NCI-H524 (cell line): ENCODE measurements at places on chromosomes 2 and 18.

DNA sequence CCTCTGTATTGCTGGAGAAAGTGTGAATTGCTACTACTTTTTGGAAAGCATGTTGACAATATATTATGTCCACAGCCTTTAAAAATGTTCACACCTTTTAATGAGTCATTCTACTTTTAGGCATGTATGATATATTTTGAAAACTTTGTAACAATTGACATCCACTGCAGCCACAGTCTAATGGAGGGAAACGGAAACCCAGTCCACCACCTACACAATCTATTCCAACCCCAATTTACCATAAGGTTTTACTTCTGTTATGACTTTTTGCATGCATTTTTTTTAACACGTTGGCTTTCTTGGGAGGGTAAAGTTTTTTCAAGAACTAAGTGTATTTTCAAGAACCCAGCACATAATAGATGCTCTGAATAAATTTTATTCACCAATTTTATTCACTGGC is 38.5 kb upstream of the ATP8B1 start:
- no peak for DNase-seq

DNA sequence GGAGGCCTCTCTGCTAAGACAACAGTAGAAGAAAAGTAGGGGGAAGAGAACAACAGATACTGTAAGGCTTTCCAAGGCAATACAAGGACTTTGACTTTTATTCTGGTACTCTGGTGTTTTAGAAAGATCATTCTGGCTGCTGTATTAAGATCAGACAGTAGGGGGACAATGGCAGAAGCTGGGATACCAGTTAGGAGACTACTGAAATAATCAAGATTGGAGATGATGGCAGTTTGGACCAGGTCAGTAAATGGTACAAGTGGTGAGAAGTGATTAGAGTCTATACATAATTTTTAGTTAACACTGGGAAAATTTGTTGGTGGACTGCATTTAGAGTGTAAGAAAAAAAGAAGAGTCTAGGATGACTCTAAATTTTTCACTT is 139.7 kb downstream of the ROCK1 start:
- DNase-seq = no peak

DNA sequence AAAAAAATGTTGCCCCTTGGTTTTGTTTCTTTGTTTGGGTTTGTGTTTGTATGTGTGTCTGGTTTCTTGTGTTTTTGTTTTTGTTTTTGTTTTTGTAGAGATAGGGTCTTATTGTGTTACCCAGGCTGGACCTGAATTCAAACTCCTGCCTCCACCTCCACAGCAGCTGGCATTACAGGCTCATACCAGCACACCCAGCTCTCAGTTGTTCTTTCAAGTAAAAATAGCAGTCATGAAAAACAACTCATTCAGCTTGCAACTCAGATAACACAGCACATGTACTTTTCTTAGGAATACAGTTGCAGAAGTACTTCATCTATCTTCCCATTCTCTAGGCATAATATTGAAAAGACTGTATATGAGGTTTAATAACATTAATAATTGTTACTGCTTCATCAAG is 37.0 kb downstream of the ZC3H8 start:
- no peak for DNase-seq

- DNase-seq = no peak
Observed at GRCh38 chr2:26540961-26541360, 63.0 kb upstream of the OTOF start.

- no peak for DNase-seq
Observed at GRCh38 chr2:14628901-14629300, 3.6 kb upstream of the LRATD1 start.

- peak; percentile 13 for DNase-seq
Observed at GRCh38 chr2:177334940-177335543, 57.5 kb upstream of the AGPS start.

GRCh38 chr2:3636586-3637310 is 21.3 kb upstream of the ALLC start:
- no peak for DNase-seq

DNA sequence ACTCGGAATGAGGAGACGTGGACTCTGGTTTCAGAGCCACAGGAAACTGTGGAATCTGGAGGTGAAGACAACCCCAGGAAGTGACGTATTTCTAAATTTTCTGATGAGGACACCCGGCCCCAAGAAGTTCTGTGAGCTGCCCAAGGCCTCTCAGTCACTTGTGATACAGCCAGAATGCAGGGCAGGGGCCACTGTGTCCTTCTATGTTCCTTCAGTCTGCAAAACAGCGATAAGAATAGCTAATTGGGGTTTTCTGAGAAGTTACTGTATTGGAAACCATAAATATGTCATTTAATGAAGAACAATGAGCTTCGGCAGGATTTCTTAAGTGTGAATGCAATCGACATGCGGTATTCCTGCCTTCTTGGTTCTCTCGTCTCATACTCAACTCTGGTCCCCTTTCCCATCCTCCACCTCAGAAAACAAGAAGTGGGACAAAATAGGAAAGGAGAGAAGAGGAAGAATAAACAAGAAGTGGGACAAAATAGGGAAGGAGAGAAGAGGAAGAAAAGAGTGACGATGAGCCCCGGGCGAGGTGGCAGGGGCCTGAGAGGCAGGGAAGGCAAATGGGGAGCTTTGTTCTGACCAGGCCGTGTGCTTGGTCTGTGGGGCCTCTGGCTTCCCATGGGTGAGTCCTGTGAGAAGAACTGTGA is 282.0 kb upstream of the REV1 start:
- DNase-seq = no peak

- DNase-seq = no peak
Observed at GRCh38 chr2:180614776-180615175, 365.6 kb upstream of the UBE2E3 start.

DNA sequence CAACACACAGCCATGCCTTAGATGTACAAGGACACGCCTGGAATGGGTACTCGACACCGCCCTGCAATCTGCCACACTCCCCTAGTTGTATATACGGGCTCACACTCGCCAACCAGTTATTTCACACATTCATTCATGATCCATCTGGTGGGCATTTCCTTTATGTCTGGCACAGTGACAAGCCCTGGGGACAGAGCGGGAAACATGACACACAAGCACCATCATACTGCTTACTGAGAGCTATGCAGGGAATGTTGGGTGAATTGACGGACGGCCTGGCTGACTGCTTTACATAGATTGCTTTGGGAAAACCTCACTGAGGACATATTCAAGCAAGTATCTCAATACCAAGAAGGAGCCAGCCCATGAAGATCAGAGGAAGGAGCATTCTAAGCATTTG is 448.0 kb upstream of the SPRED2 start:
- peak; percentile 26 for DNase-seq

- DNase-seq = no peak
Observed at GRCh38 chr2:199602896-199603717, 145.4 kb upstream of the SATB2 start.

DNA sequence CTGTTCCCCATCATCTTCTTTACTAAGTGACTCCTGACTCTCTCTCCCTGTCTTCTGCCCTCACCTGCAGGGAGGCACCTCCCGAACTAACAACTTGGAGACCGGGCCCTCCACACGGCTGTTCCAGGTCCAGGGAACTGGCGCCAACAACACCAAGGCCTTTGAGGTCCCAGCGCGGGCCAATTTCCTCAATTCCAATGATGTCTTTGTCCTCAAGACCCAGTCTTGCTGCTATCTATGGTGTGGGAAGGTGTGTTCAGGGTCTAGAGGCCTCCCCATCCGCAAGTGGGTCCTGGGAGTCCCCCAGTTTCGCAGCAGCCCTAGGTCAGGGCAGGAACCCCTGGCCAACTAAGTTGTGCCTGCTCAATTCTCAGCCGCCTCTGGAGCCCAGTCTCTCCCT is 15.5 kb downstream of the VIL1 start:
- no peak for DNase-seq

- peak; percentile 27 for DNase-seq
Observed at GRCh38 chr2:215870986-215871385, 142.4 kb downstream of the MREG start.
